ENCODE measurements at places on chromosomes 2 and 18.
A peak's percentile ranks its signal among the peaks of the same experiment; 100 is the strongest.

DNA sequence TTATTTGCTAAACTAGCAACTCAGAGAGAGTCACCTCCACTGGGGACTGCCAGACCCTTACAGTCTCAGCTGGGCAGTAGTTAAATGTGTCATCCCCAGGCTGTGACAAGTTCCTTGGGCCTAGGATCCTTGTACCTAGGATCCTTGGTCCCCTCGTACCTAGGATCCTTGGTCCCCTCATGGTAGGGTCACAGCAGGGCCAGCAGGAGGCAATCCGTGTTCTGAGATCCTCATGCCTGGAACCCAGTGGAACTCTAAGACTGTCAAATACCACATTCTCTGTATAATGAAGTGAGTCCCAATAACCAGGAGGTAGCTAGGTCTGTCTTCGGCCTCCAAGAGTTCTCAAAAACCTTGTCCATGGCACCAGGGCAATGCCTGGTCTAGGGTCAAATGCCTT, 60.8 kb downstream of the LYPD6B start:
- DNase-seq: no peak

- no peak for DNase-seq
Observed at GRCh38 chr18:75215663-75216062, 5.1 kb downstream of the TSHZ1 start.

- DNase-seq: no peak
Observed at GRCh38 chr2:128228894-128229293, 89.8 kb downstream of the HS6ST1 start.

DNA sequence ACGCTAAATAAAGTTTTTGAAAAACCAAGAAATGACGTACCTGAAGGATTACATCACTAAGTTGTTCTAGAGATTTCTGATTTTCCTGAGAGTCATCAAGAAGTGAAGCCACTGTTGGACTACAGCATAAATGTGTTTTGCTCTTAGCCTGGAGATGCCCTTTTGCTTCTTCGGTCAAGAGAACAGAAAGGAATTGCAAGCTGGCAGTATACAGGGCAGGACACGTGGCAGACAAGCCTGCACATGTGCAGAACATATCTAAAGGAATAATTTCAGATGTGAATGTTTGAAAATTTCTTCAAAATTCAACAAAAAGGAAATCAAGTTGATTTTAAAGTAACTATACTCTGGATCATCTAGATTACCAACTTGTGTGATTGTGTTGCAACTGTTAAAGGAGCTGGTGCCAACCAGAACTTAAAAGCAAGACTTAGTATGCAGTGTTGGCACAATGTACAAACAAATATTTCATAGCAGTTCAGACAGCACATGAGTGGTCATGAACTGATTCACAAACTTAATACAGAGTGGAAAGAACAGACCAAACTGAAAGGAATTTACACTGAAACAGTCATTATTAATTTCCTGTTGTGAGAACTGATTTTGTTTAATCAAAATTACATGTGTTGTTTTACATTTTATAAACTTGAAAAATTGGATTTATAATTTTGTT, 100.4 kb upstream of the CD226 start:
- DNase-seq: no peak

DNA sequence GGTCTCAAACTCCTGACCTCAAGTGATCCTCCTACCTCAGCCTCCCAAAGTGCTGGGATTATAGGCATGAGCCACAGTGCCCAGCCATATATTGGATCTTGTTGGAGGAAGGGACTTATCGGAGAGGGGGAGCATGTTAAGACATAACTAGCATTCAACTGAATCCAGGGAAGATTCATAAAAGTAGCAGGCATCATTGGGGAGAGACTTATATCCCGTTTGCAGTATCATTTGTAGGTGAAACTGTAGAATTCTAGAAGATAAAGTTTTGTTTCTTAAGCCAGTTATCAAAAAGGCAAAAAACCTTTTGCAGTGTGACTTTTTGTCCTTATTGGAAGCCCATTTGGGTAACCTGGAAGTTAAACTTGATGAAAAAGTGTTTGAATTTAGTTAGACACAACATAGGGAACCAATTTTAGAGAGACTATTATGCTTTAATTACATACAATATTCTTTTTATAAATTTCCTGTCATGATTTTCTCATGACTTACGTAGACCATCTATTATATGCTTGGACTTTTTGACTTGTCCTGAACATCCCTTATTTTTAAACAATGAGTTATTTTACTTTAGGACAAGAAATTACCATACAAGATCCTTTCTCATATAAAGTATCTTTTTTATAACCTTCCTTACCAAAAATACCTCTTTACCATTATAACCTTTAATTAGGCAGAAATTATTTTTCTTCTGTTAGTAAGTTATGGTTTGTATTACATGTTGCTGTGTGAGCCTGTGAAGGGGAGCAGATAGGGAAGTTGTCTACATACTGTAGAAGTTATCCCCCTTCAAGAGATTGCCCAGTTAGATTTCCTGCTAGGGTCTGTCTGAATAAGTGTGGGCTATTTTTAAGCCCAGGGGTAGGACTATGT, 20.3 kb downstream of the RAB3GAP1 start:
- no peak for DNase-seq

GRCh38 chr2:105258835-105259350, 17.4 kb downstream of the GPR45 start:
- no peak for DNase-seq

DNA sequence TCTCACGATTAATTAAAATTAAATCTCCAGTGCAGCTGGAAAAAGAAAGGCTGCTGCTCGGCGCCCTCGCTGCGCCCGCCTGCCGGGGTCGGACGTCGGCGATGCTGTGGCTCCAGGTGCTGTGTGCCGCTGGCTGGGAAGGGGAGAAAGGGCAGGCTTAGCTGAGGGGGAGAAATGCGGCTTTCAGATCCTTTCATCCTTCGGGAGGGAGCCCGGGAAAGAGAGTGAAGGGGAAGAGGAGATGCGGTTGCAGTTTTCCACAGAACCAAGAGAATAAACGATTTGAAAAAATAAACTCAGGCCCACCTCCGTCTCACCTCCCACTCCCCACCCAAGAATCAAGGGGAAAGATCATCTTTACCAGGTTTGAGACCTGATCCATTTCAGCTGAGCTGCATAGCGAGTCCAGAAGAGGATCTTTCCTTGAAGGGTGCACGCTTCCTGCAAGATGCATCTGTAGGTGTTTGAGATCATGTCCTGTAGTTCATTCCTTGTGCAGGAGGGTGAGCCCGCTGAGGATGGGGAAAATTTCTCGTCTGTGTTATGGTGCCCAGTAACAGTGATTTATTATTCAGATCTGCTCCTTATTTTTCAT, 495 bp downstream of the TMEM169 start:
- DNase-seq: peak; percentile 42

GRCh38 chr2:3045318-3045921, 332.2 kb downstream of the EIPR1 start:
- no peak for DNase-seq

All from HuH-7.5 (cell line).